CD4-positive, alpha-beta T cell treated with Interleukin-21 for 1 hour (primary cell): ENCODE measurements at places on chromosomes 5 and 9.

DNA sequence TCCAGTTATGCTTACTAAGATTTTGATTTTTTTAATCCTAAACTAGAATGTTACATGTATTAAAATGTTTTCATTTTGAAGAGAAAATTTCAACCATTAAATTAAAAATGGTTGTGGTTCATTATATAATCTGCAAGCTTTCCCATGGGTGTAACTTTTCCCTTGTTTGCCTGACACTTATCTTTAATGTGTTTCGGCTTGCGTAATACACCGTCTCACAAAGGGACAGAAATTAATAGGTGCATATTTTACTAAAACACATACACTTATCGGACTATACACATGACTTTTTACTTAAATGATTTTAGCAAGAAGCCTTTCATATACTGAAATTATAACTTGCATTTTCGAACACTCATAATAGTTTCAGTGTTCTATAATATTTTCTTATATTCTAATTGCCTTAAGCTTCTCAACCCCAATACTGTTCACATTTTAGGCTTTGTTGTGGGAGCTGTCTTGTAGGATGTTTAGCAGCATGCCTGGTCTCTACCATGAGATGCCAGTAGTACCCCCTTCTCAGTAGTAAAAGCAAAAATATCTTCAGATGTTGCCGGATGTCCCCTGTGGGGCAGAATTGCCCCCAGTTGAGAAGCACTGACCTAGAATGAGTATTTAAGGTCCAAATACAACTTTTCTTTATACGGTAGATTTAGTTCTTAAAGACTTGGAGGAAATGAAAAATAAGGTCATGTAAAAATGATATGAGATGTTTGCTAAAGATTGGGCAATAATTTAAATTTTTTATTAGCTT is 28.6 kb downstream of the UGCG start:
- no peak for DNase-seq

GRCh38 chr9:70802206-70802605 is 319.2 kb downstream of the TRPM3 start:
- no peak for DNase-seq

GRCh38 chr5:16665601-16666000 is 48.8 kb upstream of the RETREG1 start:
- DNase-seq: no peak

DNA sequence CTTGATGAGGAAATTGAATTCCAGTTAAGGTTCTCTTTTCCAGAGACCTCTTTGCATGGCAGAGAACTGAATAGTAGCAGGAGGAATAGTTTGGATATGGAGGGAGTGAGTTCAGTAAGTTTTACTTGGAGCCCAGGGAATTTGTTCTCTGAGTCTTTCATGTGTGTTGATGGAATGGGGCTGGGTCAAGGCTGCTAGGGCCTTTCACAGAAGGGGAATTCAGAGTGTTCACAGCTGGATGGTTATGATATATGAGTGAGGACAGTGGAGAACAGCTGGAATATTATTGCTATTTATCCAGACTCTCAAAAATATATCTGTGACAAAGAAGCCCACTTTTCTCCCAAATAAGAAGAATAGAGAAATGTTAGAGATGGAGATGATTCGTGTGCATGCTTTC is 372.8 kb downstream of the PLK2 start:
- no peak for DNase-seq

- DNase-seq: no peak
Measured at GRCh38 chr5:4804691-4805360, 335.3 kb upstream of the ADAMTS16 start.

- peak; percentile 89 for DNase-seq
Measured at GRCh38 chr5:181188700-181189362, 16.2 kb downstream of the TRIM7 start.

- peak; percentile 8 for DNase-seq
Measured at GRCh38 chr9:15873573-15874177, 320.8 kb downstream of the CCDC171 start.

- no peak for DNase-seq
Measured at GRCh38 chr9:18834740-18835361, 198.2 kb downstream of the SAXO1 start.

DNA sequence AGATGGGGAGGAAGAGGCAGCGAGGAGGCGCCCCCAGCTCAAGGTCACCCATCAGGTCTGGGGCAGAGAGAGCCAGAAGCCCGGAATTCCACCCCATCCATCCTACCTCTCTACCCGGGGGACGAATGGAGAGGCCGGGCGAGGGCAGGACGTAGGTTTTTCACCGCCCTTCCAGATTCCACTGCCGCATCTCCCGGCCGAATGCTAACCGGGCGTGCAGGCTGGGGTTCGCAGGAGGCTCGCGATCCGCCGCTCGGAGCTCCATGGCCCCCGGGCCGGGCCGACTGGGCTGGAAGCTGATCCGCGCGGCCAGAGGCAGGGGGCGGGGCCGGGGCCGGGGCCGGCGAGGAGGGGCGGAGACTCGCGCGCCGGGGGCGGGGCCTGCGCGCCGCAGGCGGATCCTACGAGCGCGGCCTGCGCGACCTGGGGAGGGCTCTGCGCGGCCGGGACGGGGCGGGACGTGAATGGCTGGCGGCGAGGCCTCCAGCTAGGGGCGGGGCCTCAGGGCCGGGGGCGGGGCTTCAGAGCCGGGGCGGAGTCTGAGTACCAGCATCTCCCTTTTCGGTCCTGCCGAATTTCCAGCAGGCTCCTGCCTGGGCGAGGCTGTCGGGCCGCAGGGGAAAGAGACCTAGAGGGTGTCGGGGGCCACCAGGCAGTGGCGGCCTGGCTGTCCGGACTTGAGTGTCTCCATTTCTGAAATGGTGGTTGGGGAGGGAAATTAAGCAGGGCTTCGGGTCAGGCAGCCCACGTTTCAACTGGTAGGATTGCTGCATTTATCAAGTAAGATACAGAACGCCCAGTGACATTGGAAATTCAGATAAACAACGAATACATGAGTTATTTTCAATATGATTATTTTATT is at the start of gene ST6GALNAC4:
Gene ST6GALNAC4, minus strand, starts transcription at position 322 of the 862 bp plus-strand sequence. CDS start 622 bp downstream, outside the sequence.
- peak; percentile 95 for DNase-seq

DNA sequence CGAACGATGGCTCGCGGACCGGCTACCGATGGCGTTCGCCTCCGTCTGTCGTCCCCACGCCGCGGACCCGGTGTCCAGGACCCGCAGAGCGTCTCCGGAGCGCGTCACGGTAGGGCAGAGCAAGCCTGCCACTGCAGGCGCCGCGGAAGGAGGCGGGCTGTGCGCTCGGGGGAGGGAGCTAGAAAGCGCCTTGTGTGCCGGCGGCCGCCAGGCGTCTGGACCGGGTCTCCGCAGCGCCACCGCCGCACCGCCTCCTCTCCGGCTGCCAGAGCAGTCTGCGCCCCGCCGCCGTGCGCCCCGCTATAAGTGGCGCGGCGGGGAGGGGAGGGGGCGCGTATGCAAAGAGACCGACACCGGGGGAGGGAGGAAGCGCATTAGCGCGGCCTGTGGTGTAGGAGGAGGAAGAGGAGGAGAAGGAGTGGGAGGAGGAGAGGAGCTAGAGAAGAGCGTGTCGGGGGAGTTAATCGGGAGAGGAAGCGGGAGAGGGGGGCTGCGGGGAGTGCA is at the start of gene ENC1:
Gene ENC1, minus strand, starts transcription at position 279 of the 504 bp plus-strand sequence. CDS start 4,243 bp downstream, outside the sequence.
- peak; percentile 74 for DNase-seq

GRCh38 chr5:162209005-162209605 is 141.5 kb downstream of the GABRG2 start:
- no peak for DNase-seq

- no peak for DNase-seq
Measured at GRCh38 chr9:94699715-94700373, 26.7 kb upstream of the AOPEP start.

- no peak for DNase-seq
Measured at GRCh38 chr5:74400067-74400466, 240.5 kb downstream of the ENC1 start.

- DNase-seq: no peak
Measured at GRCh38 chr9:134515026-134515821, 126.4 kb upstream of the COL5A1 start.

DNA sequence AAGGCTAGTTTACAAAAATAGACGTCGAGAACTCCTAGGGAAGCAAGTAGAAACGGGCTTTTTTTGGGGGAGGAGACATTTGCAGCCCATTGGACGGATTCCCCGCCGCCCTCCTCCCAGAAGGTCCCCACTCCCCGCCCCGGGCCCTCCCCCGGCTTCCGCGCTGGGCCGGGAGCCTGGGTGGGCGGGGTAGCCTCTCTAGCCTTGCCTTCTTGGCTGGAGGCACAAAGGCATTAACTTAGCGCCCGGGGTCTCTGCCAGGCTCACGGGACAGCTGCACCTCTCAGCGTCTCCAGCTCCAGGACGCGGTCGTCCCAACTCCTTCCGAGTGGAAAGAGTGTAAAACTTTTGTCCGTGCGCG is at the start of gene DMRTA1:
Gene DMRTA1, plus strand, starts transcription at position 236 of the 361 bp plus-strand sequence. CDS start 242 bp downstream, outside the sequence.
- peak; percentile 4 for DNase-seq

DNA sequence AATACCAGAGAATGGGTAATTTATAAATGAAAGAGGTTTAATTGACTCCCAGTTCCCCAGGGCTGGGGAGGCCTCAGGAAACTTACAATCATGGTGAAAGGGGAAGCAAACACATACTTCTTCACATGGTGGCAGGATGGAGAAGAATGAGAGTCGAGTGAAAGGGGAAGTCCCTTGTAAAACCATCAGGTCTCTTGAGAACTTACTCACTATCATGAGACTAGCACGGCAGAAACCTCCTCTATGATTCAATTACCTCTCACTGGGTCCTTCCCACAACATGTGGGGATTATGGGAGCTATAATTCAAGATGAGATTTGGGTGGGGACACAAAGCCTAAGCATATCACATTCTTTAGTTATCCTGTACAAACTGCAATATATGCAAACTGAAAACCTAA is 609.4 kb downstream of the MTRR start:
- no peak for DNase-seq

DNA sequence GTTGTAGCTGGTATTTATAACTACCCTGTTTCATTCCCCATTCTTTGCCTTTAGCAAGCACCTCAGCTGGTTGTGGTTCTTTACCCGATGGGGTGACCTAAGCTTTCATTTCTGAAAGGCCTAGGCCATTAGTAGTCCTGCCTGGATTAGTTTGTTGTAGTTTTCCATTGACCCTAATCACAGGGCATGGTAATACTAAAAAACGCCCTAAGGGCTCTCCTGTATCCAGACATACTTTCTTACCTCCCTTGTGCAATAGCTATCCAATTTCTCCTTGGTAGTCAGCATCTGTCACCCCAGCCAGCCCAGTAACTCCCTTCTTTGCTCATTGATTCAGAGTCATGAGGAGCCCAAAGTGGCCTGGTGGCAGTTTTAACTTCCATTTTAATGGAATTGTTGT is 24.0 kb downstream of the TMOD1 start:
- no peak for DNase-seq

DNA sequence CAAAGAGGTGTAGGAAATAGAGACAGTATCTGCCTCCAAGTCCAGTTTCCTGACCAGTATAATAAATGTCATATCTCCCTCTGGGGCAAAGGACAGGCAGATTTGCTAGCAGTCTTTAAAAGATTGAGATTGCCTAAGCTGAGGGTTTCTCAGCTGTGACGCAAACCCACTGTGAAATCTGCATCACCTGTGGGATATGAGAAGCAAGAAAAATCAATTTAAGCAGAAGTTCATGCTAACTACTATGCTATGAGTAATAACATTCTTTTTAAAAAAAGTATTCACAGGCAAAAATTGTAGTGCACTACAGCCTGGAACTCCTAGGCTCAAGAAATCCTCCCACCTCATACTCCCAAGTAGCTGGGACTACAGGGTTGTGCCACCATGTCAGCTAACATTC is 168.1 kb upstream of the POC5 start:
- no peak for DNase-seq

- no peak for DNase-seq
Measured at GRCh38 chr9:33151007-33151557, 16.1 kb downstream of the B4GALT1 start.

DNA sequence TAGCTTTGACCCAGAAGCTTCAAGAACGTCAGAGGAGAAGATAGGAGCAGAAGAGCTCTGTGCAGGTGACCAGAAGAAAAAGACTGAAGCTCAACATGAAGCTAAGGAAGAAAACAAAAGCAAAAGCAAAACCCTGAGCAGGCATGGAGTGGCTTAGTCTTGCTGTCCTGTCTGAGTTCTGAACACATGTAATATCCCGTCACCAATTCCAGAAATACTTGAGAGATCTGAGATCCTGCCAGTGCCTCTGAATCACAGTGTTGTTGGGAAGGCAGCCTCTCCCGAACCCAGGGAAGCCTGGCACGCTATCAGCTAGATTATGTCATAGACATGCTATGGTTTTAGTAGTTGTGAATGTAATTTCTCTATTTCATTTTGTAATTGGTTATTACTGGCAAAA is 235.7 kb downstream of the ICE1 start:
- DNase-seq: no peak

- no peak for DNase-seq
Measured at GRCh38 chr9:93261735-93262523, 78.0 kb downstream of the WNK2 start.

DNA sequence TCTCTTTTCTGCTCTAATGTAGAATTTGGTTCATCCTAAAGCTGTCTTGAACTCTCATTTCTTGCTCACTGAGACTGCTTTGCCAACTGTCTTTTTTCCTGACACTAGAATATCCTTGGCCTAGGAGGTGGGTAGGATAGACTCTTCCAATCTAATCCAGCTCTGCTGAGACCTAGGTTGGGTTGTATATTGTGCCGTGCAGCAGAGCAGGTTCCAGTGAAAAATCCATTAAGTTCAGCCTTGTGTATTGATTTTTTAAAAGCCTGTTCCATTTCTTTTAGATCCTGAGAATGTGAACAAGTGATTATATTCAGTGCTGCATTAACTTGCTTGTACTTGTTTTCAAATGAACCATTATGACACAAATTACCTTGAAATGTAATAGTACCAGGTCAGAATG is 539.6 kb downstream of the LRRC70 start:
- DNase-seq: no peak

DNA sequence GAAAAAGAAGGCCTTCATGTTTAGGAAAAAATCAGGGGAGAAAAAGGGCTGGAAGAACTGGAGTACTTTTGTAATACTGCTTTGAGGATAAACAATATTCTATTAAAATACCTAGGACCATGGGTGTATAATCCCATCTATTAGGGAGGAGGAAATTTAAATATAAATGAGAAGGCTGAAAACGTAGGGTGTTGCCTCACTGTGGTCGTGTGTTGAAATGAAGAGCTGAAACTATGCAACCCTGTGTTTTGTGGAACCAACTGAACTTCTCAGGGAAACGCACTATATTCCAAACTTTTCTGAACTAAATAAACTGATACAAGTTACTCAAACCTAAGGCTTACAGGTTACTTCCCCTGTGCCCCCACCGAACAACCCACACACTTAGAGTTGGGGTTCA is 4.5 kb upstream of the CNTLN start:
- no peak for DNase-seq

DNA sequence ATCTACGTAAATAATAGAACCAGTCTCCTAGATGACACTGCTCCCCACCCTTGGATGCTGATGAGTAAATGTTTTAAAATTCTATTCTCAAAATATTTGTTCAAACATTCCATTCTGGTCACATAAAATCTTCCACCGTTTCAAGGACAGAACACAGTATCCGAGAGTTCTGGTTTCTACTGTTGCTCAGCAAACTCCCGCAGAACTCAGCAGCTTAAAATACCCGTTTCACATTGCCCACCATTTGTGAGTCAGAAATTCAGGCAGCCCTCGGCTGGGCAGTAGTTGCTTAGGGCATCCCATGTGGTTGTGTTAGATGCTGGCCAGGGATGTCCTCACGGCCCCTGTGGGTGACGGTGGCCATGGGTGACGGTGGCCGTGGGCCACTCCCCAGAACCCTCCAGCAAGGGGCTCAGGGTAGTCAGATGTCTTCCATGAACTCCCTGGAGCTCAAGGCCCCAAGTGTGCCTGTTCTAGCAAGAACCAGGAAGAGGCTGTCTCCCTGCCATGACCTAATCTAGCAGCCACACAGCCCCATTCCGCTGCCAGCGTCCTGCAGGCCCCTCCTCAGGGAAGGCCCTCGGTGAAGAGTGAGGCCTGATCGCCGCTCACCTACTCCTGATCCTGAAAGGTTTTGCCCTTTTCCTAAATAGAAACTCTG is 17.4 kb downstream of the MGAT1 start:
- DNase-seq: no peak

GRCh38 chr5:32076699-32077695 is 97.1 kb downstream of the GOLPH3 start:
- peak; percentile 37 for DNase-seq
